ENCODE measurements at places on chromosomes 7 and 10.

- DNase-seq = peak; percentile 13
Observed at GRCh38 chr7:1742555-1743303, 72.7 kb downstream of the ELFN1 start.

DNA sequence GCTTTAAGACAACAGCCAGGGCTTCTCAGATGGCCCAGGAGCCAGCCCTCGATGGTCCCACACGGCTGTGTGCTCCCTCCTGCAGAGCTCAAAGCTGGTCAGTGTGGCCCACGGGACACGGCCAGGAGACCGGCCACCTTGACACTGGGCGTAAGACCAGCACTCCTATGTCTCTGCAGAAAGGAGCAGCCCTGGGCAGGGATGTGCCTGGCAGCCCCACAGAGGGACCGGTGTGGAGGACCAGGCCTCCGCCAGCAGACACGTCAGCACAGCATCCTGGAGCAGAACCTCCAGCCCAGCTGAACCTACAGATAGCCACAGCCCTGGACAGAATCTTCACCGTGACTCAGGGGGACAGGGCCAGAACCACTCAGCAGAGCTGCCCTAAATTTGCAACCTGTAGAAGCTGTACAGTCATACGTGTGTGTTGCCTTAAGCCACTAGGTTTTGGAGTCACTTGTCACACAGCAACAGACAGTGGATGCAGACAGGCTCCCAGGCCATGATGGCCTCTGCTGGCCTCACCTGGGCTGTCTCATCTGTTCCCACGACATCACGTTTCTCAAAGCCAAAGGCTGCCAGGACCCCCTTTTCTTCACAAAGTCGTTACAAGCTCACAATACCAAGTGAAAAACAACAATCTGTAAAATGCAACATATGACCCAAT, 132.4 kb downstream of the DIP2C start:
- no peak for DNase-seq

DNA sequence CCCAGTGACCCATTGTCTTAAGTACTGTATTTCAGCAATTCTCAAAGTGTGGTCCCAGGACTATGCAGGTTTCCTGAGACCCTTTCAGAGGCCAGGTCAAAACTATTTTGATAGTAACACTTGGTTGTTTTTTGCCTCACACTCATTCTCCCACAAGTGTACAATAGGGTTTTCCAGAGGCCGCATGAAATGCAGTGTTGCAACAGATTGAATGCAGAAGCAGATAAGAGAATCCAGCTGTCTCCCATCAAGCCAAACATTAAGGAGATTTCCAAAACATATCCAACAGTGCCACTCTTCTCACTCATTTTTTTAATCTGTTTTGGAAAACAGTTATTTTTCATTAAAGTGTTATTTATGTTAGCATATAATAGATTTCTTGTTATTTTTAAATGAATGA, 20.0 kb downstream of the VKORC1L1 start:
- DNase-seq = no peak

GRCh38 chr7:101933688-101934121, 116.3 kb downstream of the CUX1 start:
- no peak for DNase-seq

DNA sequence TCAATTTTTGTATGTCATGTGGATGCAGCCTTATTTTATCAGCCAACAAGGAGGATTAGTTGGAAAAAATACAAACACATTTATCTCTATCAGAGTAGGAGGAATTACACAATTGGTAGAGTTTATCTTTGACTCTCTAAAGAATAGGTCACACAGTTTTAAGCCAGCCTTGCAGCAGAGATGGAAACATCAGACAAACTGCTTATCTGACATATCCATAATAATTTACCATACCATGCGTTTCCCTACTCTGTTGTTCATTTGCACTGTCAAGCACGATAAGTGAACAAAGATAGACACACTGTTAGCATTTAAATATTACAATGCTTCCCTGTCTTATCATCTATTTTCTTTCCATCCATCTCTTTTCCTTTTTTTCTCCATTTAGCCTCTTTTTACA, 283.7 kb upstream of the SMIM30 start:
- no peak for DNase-seq

Data from fibroblast of skin of back (primary cell).